Chondrocyte (in vitro differentiated cells): ENCODE measurements at places on chromosomes 12 and 14. TPM values are rescaled to one million over a fixed set of nuclear protein-coding genes. Genes with fewer than 3 reads are reported as not detected.

The SIX6 gene
- total RNA-seq, result not detected in 3 replicates

The REP15 gene
- total RNA-seq, result 0.54 to 1.3 TPM (median 1.3 TPM) in 3 replicates

The PTGER2 gene
- total RNA-seq, result 1.7 to 3.8 TPM (median 2.5 TPM) in 3 replicates

The MAP3K9 gene
- total RNA-seq, result 1.1 to 3.0 TPM (median 2.8 TPM) in 3 replicates

The MGAT2 gene
- total RNA-seq, result 51.2 to 58.2 TPM (median 53.5 TPM) in 3 replicates

The WNT5B gene
- total RNA-seq, result 68.0 to 160 TPM (median 74.4 TPM) in 3 replicates

The NFE2 gene
- total RNA-seq, result not detected in 3 replicates

- peaks cover 75% of the 10 kb centered on the region for H3K27me3 ChIP-seq
- no peaks in the 10 kb centered on the region for H3K36me3 ChIP-seq
- DNase-seq, result no peak
Observed at GRCh38 chr12:52629281-52630007, 11.1 kb upstream of the KRT73 start.

DNA sequence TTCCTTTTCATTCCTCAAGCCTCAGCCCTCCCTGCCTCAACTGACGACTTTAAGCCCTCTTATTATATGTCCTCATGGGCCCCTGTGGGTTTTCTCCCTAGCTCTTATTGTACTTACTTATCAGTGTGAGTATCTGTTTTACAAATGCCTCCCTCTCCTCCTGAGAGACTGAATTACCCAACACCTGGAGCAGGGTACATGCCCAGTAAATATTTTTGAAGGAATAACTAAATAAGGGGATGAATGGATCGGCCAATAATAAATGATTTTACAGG, 95.8 kb upstream of the SLC35F4 start:
- H3K27me3 ChIP-seq, result peaks cover 19% of the 10 kb centered on the region
- H3K27ac ChIP-seq, result no peak overlapping the region

- H3K27ac ChIP-seq, result no peak overlapping the region
- DNase-seq, result no peak
- peaks cover 5% of the 10 kb centered on the region for H3K36me3 ChIP-seq
- H3K4me3 ChIP-seq, result no peak overlapping the region
Observed at GRCh38 chr12:26466726-26467125, 271.4 kb downstream of the SSPN start.

- peaks cover 3% of the 10 kb centered on the region for H3K4me1 ChIP-seq
- no peak overlapping the region for H3K27ac ChIP-seq
- no peak overlapping the region for H3K4me3 ChIP-seq
Observed at GRCh38 chr12:26963413-26963812, 25.1 kb downstream of the FGFR1OP2 start.

GRCh38 chr12:39619316-39619659, 315 bp downstream of the ABCD2 start:
- DNase-seq, result no peak
- H3K36me3 ChIP-seq, result no peaks in the 10 kb centered on the region
- no peak overlapping the region for H3K4me3 ChIP-seq
- H3K27me3 ChIP-seq, result peaks cover 2% of the 10 kb centered on the region
- H3K27ac ChIP-seq, result no peak overlapping the region

DNA sequence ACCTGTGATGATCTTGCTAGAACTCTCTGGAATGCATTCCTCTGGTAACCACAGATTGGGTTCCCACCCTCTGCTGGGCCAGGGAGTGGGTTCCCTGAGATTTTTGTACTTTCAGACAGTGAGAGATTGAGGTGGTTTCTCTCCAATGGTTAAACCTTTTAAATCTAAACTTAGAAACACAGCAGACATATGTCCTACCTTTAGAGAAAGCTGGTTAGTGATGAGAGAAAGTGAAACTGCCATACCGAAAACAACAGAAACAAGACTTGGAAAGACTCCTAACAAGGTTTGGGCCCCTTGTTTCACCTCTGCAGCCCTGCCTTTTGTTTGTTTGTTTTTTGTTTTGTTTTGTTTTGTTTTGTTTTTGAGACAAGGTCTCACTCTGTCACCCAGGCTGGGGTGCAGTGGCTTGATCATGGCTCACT, 9.7 kb upstream of the SGPP1 start:
- peaks cover 8% of the 10 kb centered on the region for H3K27me3 ChIP-seq
- DNase-seq, result no peak
- no peaks in the 10 kb centered on the region for H3K36me3 ChIP-seq
- no peak overlapping the region for H3K27ac ChIP-seq
- no peaks in the 10 kb centered on the region for H3K4me1 ChIP-seq

DNA sequence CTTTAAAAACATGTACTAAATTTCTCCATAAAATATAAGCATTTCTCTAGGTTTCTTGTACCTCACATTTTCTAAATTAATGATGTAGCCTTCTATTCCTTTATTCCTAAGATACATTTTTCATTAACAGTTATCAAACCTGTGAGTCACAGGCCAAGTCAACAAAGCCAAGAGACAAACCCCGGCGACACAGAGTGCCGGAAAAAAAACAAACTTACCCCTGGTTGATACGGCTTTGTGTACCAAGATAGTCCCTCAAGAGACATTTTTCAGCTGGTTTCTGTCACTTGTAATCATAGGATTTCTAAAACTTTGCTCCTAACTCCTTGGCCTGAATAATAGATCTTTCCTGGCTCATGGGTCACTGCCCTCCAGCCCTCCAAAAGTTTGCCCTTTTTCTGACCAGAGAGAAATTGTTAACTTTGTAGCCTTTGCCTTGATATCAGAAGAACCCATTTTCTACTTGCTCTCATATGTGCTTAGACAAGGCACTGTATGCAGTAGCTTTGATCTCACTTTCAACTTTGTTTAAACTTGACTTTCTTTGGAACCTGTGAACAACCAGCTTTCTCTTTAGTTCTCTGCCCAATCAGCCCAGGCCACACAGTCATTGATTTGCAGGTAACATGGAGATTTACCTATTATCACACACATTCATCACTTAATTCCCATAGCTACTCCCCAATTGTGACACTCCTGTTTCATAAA, 172.2 kb downstream of the PRKD1 start:
- peaks cover 13% of the 10 kb centered on the region for H3K4me1 ChIP-seq
- no peaks in the 10 kb centered on the region for H3K27me3 ChIP-seq
- no peak for DNase-seq
- H3K4me3 ChIP-seq, result no peak overlapping the region

GRCh38 chr12:130932061-130932930, 21.4 kb upstream of the ADGRD1 start:
- no peak for DNase-seq
- no peak overlapping the region for H3K27ac ChIP-seq
- H3K4me3 ChIP-seq, result no peak overlapping the region
- H3K36me3 ChIP-seq, result peaks cover 4% of the 10 kb centered on the region
- peaks cover 7% of the 10 kb centered on the region for H3K4me1 ChIP-seq

DNA sequence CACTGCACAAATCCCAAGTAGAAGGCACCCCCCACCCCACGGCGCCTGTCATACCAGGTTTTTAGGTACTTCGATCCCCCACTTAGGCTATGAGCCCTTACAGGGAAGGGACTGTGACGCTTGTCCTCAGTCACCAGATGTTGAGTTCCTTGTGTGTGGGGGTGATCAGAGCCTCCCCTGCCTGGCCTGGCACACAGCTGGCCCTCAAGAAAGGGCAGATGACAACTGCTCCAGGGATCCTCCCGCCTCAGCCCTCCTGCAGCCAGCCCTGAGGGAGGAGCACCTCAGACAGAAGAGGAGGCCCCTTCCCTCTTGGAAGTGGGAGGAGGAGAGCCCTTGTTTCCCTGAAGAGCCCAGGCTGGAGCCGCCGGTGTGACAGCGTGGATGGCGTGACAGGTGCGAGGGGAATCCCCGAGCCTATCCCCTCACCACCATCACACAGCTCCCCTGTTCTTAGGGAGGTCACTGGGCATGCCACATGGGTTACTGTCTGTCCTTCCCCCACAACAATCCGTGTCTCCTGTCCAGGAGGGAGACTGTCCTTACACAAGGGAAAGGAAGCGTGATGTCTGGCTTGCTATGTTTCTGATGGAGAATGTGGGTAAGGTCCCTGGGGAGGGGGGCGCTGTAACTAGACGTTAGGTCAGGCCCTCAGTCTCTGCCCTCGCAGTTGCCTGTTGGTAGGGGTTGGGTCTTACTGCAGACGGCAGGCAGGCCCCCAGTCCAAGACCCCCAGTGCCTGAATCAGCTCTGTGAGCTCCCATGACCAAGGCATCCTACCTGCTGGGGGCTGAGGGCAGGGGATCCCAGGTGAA, 31.4 kb downstream of the P2RX4 start:
- H3K36me3 ChIP-seq, result peaks cover 18% of the 10 kb centered on the region
- no peaks in the 10 kb centered on the region for H3K27me3 ChIP-seq
- no peak overlapping the region for H3K27ac ChIP-seq
- no peak overlapping the region for H3K4me3 ChIP-seq
- no peak for DNase-seq
- peaks cover 14% of the 10 kb centered on the region for H3K4me1 ChIP-seq

DNA sequence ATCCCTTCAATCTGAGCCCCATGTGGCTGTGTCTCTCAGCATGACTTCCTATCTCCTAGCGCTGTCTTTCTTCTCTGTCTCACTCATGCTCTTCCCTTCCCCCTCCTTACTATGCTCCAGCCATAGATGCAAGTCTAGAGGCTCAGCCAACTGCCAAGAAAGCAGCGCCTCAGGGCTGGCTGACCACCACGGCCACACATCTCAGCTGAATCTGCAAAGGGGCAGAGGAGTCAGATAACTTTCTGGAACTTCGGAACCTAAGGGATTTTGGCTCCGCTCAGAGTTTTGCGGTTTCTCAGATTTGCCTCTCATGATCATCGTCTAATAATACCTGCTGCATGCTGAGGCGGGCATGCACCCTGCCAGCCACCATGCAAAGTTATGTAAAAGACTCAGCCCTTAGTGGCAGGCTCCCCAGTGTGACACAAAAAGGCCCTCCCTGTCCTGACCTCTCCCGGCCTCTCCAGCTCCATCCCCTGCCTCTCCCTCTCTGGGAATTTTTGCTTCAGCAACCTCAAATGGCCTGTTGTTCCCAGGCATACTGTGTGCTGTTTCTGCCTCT, 5.0 kb upstream of the FGF6 start:
- no peaks in the 10 kb centered on the region for H3K36me3 ChIP-seq
- peak overlapping the region; percentile 30 for H3K27ac ChIP-seq
- H3K27me3 ChIP-seq, result no peaks in the 10 kb centered on the region
- no peak overlapping the region for H3K4me3 ChIP-seq

GRCh38 chr12:57162553-57163125, 15.2 kb upstream of the LRP1-AS start:
- peak overlapping the region; percentile 71 for H3K27ac ChIP-seq
- H3K36me3 ChIP-seq, result peaks cover 69% of the 10 kb centered on the region
- H3K4me3 ChIP-seq, result no peak overlapping the region
- H3K27me3 ChIP-seq, result no peaks in the 10 kb centered on the region
- H3K4me1 ChIP-seq, result peaks cover 22% of the 10 kb centered on the region
